Thymus (tissue), 14 donors: ENCODE measurements at places on chromosomes 12 and 14. TPM values are rescaled to one million over a fixed set of nuclear protein-coding genes. Genes with fewer than 3 reads are reported as not detected.

The HOXC12 gene
- total RNA-seq = 0.05 TPM

DNA sequence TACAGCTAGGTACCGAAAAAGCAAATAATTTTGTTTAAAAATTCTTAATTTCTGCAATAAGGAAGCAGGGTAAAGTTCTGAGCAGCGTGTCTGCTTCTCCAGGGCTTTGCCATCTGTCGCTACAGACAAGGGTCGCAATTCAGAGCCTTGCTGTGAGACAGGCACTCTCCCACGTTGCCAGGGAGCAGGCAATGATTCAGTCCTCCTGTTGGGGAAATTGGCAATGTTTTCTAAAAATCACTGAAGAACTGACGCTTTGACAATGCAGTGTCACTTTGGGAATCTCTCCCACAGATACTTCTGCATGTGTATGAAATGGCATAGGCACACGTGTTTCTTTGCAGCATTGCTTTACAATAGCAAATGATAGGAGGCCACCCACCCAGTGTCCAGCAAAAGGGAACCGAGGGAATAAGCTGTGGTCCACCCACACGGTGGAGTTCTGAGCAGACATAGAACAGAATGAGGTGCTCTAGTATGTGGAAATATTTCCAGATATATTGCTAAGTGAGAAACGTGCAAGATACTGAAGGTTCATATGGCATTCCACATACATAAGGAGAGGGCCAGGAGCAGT, 16.0 kb upstream of the HIP1R start:
- no peak for DNase-seq

The STAB2 gene
- total RNA-seq = 0.24 TPM

The PDZRN4 gene
- 0.14 TPM for total RNA-seq

DNA sequence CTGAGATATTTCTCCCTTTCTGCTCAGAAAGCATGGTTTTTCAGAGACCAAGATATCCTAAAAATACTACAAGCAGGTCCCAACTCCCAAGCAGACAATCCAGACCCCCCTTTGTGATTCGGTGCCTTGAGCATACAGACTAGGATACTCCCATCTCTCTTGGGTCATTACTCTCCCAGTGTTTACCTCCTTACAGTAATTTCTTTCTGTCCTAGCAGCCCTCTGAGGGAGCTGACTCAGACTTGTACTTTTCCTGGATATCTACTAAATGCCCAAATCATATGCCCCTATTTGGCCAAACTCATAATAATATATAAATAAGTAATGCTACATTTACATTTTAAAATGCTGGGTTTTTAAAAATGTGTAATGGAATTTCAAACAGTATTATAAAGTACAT, 355.6 kb downstream of the LRIG3 start:
- DNase-seq = no peak

DNA sequence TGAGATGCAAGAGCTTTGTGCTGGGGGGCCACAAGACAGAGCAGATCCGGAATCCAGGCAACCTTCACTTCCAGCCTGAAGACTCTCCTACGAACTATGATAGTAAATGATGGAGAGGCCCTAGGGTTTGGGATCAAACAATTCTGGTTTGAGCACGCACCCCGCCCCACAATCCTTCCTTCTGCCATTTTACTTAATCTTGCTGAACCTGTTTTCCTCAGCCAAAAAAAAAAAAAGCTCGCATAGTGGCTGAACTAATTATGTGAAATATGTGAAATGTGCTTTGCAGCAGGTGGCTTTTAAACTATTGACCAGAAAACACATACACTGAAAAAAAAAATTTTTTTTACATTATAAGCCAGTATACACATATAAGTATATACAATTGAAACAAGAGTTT, 667 bp upstream of the ITFG2 start:
- DNase-seq = no peak

- no peak for DNase-seq
Observed at GRCh38 chr12:53179687-53180219, 769 bp upstream of the ZNF740 start.
